ENCODE measurements at places on chromosomes 2 and 18.

- no peak for DNase-seq
Observed at GRCh38 chr2:234211797-234212196, 161.3 kb downstream of the SPP2 start.

GRCh38 chr2:228688007-228688645 lies 506.6 kb upstream of the SPHKAP start:
- DNase-seq, result no peak

DNA sequence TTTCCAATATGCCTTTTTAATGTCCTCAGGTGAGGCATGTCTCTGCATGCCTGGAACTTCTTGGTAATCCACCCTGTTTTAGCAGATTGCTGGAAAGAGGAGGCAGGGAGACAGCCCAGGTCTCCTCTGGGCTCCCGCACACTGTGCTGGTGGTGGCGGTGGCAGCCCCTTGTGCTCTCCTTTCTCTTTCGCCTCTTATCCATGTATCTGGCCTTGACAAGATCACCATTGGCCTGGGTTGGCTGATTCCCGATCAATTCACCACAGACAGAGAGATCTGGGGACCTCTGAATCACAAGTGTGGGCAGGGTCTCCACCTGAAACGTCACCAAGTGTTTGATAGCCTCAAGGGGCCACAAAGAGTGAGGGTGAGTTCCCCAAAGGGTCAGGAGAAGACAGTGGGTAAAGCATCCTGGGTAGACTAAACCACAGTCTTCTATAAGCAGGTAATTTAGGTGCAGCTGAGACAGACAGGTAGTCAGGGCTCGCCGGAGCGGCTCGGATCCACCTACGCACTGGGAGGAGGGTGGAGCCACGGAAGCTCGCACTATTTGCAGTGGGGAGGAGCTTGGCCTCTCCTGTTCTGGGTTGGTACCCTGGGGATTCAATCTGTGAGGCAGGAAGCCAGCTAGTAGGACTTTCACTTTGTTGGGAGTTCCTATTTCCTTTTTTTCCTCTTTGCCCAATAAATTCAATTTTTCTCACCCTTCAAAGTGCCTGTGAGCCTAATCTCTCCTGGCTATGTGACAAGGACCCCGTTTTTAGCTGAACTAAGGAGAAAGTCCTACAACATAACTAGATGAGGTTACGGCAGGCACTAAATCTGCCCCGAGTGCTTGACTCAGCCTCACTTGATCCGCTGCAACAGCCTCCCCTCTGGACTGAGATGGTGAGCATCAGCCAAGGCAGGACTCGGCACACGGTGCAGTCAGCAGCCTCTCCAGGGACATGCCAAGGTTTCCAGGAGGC lies 57.6 kb downstream of the SLC4A3 start:
- no peak for DNase-seq

GRCh38 chr2:186913870-186914269 lies 64.9 kb upstream of the ZSWIM2 start:
- DNase-seq, result no peak

DNA sequence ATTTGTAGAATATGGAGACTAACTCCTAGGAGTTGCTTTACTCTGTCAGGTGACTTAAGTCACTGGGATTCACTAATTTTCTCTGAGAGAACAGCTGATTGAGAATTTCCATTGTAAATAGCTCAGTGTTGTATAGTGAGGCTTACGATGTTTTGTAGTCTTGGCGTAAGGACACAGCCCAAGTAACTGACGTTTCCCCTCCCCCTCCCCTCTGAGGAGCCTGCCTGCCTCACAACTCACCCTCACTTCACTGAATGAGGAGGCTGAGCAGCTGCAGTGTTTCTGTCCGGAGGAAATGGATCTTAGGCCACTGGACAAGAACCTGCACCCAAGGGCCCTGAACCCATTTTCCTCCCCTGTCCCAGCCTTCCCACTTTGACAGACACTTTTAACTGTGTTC lies 264.6 kb downstream of the PHLPP1 start:
- no peak for DNase-seq

DNA sequence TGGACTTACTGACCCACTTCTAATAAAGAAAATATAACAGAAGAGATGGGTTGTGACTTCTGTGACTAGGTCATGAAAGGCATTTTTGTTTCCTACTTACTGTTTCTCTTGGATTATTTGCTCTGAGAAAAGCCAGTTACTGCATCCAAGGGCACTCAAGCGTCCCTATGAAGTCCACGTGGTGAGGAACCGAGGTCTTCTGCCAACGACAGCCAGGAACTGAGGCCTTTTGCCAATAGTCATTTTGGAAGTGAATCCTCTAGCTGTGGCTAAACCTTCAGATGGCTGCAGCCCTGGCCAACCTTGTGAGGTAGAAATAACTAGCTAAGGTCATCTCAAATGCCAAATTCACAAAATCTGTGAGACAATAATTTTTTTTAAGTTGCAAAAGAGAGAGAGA lies 449.8 kb upstream of the RGPD4 start:
- DNase-seq, result no peak

- no peak for DNase-seq
Observed at GRCh38 chr2:184444217-184444616, 154.1 kb upstream of the ZNF804A start.

DNA sequence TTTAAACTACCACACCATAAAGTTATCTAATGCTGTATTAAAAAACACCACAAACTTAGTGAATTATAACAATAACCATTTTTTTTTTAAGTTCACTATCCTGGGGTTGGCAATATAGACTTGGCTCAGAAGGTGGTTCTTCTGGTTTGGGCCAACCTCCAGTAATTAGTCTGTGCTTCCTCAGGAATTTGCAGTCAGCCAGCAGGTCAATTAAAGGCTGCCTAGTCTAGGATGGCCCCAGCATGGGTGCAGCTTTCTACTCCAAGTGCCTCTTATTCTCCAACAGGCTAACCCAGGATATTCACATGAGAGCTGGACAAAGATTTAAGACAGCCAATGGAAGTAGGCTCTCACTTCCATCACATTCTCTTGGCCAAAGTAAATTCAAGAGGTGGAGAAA lies 379.1 kb upstream of the FIGN start:
- DNase-seq, result no peak

All from bone marrow (tissue), 2 donors.